ENCODE measurements at places on chromosomes 3 and 15. TPM values are rescaled to one million over a fixed set of nuclear protein-coding genes. Genes with fewer than 3 reads are reported as not detected.

Gene SNX22
- total RNA-seq: 0.33 TPM

GRCh38 chr3:24704496-24704895, 209.8 kb upstream of the THRB start:
- no peak for DNase-seq

GRCh38 chr3:79405183-79405582, 362.6 kb downstream of the ROBO1 start:
- DNase-seq: no peak

GRCh38 chr15:60010858-60011257, 6.7 kb downstream of the FOXB1 start:
- DNase-seq: peak; percentile 10

- DNase-seq: no peak
Observed at GRCh38 chr3:62955126-62955525, 79.9 kb upstream of the CADPS start.

GRCh38 chr3:39100500-39100886, 6.9 kb downstream of the GORASP1 start:
- DNase-seq: no peak

DNA sequence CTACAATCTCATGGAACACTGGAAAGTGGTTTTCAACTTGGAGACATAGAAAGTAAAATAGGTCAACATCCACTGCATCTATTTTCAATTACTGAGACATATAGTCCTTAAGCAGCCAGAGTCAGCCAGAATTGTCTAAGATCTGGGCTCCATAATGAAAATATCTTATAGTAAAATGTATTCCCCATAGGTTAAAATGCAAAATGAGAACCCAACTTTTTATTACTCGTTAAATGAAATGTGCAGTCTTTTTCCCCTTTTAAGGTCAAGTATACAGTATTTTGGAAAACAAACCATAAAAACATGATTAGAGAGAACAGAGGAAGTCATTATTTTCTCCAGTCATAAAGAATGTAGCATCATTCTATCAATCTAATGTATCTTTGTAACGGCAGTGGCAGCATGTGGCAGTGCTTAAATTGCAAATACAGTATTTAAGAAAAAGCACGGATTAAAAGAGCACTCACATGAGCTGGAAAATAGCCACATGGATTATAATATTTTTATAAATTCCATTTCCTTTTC, 64.4 kb upstream of the CPB1 start:
- DNase-seq: no peak

GRCh38 chr15:57559875-57560274, 31.8 kb upstream of the MYZAP start:
- DNase-seq: no peak

DNA sequence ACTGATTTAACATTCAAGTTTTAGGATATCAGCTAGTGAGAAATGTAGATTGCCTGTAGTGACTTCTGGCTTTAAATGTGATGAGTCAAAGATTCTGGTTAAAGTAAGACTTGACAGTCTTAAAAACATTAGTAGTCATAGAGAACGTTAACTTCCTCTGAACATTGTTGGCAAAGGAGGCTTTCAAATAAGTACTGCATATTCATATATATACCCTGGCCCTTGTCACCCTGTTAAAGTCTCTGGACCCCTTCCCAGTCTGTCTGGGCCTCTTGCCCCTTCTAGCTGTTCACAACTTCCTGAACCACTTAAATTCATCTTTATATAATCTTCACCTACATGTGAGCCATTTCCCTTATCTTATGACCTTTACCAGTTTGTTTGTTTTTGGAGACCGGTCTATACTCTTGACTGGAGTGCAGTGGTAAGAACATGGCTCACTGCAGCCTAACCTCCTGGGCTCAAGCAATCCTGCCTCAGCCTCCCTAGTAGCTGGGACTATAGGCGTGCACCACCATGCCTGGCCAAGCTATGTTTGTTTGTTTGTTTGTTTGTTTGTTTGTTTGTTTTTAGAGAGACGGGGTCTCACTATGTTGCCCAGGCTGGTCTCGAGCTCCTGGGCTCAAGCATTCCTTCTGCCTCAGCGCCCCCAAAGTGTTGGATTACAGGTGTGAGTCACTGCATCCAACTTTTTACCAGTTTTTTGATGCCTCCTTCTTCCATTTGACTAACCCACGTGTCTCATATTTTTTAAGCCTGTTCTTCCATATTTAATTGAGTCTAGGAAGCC, 64.4 kb upstream of the CRTC3 start:
- no peak for DNase-seq

DNA sequence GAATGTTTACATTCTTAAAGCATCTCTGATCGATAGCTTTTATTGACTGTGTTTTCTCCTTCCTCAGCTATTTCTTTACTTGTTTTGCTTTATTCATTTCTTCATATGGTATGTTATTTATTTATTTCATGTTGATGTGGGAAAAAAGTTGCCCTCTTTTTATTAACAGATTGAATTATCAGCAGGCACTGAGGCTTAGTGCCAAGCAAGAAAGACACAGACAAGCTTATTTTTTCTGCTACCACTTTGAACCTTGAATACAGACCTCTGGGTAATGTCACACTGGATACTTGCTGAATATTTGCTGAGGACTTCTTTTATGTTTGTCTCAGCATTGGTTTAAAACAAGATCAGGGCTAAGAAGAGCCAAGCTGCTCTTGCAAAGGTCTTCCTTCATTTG, 162.0 kb upstream of the CNTN6 start:
- DNase-seq: no peak

DNA sequence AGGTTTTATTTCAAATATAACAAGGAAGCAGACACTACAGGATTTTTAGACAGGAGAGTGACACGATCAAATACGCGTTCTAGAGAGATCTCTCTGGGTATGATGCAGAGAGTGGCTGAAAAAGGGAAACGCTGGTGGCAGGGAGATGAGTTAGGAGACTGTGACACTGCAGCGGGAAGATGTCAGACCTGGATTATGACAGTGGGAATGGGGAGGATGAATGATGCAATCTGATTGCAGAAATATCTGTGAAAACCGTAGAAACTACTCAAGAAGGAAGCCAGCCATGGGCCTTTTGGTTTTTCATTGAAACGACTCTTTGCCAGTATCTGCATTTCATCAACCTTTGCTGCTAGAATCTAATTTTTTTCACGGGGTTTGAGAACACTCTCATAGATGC, 157.9 kb downstream of the FAM43A start:
- DNase-seq: no peak
